Brain pericyte (primary cell): ENCODE measurements at places on chromosomes 12 and 14.
A peak's percentile ranks its signal among the peaks of the same experiment; 100 is the strongest.

GRCh38 chr12:82383930-82384552, 25.7 kb downstream of the METTL25 start:
- DNase-seq, result no peak

DNA sequence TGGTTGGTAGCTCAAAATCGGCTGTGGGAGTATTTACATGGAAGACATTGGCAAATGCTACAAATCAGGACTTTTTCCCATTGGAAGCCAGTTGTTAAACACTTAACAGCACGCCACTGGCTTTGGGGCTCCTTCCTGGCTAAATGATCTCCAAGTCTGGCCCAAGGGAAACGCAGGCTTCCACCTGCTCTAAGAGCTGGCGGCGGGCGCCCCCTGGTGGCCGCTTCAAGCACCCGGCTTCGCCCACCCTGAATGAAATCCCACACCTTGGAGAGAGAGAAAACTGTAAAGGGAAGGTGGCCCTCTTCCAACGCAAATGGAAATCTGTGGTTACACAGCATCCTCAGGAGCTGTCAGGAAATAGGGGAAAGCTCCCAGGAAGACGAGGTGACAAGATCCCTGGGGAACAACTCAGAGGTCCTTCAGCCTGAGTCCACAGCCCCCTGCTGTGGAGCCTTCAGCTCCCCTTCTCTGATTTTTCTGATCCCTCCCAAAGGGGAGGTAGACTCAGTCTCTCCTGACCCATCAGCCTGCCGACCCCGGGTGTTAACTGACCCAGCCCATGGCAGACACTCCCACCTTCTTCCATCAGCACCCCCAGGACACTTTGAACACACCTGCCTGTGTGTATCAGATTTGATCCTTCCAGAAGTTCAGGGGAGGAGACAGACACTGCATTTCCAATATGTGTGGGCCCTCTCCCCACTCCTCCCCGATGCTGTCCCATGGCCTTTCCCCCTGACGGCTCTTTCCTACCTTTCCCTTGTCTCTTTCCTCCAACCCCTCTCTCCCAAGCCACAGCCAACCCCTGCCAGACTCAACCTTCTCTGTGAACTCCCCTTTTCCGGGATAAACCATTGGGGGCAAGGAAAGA, 15.4 kb downstream of the SELPLG start:
- peak; percentile 45 for DNase-seq

- DNase-seq, result no peak
Observed at GRCh38 chr12:113059071-113059595, 2.6 kb downstream of the DTX1 start.

DNA sequence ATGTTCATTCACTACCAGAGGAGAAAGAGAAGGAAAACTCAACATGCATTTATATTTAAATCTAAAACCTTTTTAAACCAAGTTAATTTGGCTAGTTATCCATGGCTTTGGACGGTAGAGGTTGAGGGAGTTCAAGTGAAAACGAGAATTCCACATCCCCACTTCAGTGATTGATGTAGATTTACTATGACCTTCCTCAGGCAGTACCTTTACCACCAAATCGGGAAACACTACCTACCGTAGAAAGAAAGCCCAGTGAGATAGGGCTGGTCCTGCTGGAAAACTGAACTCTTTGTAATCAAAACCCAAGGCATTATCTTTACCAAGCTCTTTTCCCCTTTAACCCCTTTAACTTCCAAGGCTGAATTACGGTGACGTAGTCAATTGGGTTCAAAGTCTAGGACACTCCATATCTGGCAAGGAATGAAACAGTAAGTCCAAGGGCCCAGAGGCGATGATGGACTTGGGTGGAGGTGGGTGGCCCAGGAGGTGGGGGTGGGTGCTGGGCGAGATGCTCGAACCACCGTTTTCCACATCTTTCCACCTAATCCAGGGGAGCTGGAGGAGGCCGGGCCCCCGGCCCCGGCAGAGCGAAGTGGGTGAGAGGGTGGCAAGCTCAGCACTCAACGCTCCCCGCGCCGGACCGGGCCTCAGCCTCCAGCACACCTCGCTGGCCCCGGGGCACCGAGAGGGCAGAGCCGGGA, 618 bp downstream of the SEC23A start:
- DNase-seq, result no peak

DNA sequence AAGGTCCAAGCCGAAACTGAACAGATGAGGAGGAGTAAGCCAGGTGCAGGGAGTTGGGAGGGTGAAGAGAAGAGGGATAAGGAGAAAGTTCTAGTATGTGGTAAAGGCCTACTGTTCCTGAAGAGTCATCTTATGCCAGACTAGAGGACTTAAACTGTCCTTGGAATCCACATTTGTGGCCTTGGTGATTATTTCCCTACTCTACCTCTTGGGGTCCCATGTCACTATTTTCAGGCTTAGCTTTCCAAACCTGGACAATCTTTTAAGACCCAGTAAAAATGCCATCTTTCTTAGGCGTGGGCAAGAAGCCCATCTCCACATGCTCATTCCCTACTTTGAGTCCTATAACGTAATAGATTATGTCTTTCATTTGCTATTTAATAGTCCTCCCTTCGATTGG, 40.1 kb upstream of the CRY1 start:
- DNase-seq, result no peak

GRCh38 chr14:56760164-56760914, 49.9 kb downstream of the OTX2 start:
- DNase-seq, result no peak

- no peak for DNase-seq
Observed at GRCh38 chr12:29996993-29997392, 213.3 kb upstream of the TMTC1 start.
